ENCODE measurements at places on chromosomes 6 and 20.

GRCh38 chr20:20368418-20369249 is 730 bp downstream of the INSM1 start:
- no peak for DNase-seq

GRCh38 chr6:143107911-143108761 is 47.4 kb downstream of the AIG1 start:
- DNase-seq, result no peak

- no peak for DNase-seq
These were observed 105.4 kb upstream of the RIN2 start for GRCh38 chr20:19652591-19653026.

- no peak for DNase-seq
These were observed 374.8 kb downstream of the MAFB start for GRCh38 chr20:40314278-40314677.

- no peak for DNase-seq
These were observed 9.0 kb downstream of the METTL24 start for GRCh38 chr6:110348961-110349690.

GRCh38 chr6:15977050-15977449 is 151.8 kb upstream of the MYLIP start:
- no peak for DNase-seq

GRCh38 chr6:111274593-111275217 is 187.4 kb downstream of the SLC16A10 start:
- no peak for DNase-seq

- no peak for DNase-seq
These were observed 20.8 kb downstream of the ZFAND3 start for GRCh38 chr6:37840143-37840939.

- no peak for DNase-seq
These were observed 155.5 kb downstream of the ANKRD60 start for GRCh38 chr20:58072695-58073671.

DNA sequence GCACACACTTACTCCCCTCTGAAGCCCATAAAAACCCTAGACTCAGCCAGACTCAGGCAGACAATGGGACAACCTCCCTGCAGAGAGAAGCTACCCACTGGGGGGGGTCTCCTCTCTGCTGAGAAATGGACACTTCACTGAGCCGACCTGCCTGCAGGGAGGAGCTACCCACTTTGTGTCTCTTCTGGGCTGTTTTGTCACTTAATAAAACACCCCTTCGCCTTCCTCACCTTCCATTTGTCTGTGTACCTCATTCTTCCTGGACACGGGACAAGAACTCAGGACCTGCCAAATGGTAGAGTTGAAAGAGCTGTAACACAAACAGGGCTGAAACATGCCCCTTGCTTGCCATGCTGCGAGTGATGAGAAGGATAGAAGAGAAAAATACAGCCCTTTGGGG is 151.7 kb upstream of the HDDC2 start:
- no peak for DNase-seq

DNA sequence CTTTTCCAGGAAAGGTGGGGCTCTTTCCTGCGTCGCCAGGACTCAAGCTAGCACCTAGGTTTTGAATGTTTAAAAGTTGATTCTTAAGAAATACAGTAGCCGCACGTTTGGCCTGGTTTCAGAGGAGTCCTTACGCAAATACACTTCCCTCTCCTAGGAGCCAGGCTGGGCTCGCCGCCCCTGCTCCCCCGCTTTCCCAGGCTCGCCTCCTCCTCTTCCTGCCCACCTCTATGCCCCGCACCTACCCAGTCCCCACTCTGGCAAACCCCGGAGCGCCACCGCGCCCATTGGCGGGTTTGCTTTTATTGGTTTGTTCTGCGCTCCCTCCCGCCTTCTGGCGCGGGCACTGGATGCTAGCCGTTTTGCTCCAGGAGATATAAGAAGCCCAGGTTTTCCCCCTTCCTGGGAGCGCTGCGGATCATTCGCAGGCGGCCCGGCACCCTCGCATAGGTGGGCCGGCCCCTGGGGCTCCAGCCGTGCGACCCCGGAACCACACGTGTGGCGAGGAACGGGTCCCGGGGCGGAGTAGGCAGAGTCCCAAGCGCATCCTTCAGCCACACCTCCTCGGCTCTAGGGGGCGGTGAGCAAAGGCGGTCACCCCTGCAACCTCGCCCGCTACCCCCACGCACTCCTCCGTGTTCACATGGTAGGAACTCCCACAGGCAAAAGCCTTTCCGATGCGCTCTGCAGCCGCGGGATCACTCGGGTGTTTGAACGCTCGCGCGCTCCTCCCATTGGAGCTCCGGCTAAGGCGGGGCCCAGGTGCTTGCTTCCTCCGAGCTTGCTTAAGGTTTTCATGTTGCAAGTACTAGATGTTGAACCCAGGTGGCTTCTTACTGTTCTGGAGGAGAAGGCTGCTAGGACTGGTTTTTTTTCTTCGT is 119.0 kb downstream of the RTN4IP1 start:
- peak; percentile 68 for DNase-seq

DNA sequence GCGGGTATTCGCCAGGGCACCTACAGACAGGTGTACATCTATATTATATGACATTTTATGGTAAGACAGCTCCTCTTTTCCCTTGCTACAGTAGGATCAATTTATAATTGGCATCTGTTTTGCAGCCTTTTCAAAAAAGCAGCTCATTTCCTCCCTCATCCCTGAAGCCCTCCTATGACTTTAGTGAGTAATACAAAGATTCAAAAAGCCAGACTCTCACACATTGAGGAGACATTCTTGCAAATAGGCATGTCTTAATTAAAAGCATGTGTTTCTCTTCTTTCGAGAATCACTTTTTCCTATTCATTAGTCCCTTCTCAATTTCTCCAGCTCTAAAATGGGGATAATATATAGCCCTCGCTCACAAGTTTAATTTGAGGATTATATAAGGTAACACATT is 283.4 kb downstream of the TBC1D7 start:
- DNase-seq, result no peak

DNA sequence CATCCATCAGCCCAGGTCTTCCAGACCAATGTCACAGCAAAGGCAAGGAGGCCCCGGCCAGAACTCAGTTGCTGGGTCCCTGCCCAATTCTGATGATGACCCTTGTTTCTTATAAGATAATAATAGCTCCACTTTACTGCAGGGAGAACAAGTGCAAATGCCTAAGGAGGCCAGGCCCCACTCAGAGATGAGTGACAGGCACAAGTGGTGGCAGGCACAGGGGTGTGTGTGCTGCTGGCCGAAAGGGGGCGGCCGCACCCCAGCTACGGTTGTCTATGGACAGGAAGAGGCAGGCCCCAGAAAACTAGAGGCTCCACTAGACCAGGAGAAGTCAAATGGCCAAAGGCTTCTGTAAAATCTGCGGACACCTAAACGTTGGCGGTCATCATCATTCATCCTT is 28.6 kb downstream of the GNAS-AS1 start:
- DNase-seq, result no peak

DNA sequence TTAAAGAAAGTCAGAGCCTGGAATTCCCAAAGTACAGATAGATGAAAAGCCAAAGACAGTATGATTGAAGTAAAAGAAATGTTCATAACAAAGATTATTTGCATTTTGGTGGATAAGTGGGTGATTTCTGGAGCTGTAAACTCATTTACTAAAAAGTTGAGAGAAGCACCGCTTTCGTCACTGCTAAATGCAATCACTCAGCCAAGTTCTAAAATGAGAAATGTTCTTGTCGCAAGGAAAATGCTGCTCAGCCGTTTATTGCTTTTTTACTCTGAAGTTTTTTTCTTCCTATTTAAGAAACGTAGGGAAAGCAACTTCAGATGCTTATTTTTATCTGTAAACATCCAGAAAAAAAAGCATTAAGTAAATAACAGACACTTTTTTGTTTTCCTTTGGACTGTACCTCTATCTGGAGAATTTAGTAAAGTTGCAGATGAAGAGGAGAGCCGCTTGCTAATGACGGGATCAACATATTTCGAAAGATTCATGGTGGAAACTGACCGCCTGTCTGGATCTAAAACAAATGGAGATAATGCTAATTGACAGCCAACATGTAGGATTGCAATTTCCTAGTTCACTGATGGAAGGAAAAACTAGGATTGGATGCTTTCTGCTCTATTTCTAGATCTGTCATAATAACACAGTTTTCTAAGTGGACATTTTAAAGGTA is 93.8 kb upstream of the BCLAF1 start:
- no peak for DNase-seq

DNA sequence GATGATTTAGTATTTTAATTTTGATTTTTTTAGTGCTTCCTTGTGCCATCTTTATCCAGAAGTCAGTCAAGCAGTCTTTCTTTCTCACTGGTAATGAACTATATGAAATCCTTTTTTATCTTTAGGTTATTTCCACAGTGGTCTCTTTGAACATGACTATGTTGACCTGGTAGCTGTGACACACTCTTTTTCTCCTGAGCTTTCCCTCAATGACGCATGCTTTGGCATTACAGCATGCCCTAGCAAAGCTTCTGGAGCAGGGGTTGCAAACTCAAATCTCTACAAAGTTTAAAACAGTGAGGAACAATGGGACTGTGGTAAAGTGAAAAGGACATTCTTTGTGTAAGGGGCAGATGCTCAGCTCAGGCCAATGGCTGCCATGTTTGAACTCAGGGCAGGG is 4.5 kb upstream of the PLAGL1 start:
- no peak for DNase-seq

DNA sequence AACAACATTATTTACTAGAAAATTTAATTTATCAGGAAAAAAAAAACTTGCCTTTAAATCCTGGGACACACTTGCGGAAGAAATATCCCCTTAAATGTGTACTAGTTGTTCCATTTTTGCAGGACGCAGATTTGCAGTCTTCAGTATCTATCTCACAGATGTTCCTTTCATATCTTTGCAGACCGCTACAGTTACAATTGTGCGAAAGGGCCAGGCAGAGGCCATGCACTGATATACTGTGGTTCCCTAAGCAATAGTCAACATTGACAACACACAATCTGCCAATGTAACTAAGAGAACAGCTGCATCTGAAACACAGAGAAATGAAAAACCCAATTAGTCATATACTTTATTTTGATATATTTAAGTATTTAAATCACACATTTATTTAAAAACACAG is 411.2 kb downstream of the EYS start:
- DNase-seq, result no peak

- peak; percentile 15 for DNase-seq
These were observed 99.3 kb downstream of the LRRC1 start for GRCh38 chr6:53894091-53894490.

DNA sequence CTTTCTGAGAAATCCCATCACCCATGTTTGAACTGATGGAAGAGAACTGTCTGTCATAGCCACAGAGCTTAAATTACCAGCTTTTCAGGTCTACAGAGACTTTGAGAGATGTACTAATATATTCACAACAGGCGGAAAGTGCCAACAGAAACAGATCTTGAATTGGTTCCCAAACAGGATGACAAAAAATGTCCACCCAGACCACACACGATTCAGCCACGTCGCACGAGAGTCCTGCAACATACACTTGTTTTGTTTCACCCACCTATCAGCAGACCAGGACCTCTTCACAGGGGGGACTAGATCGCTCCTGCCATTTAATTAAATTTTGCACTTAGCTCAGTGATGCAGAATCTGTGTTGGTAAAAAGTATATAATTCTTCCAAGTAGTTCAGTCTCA is 187.1 kb upstream of the CEP162 start:
- DNase-seq, result no peak

DNA sequence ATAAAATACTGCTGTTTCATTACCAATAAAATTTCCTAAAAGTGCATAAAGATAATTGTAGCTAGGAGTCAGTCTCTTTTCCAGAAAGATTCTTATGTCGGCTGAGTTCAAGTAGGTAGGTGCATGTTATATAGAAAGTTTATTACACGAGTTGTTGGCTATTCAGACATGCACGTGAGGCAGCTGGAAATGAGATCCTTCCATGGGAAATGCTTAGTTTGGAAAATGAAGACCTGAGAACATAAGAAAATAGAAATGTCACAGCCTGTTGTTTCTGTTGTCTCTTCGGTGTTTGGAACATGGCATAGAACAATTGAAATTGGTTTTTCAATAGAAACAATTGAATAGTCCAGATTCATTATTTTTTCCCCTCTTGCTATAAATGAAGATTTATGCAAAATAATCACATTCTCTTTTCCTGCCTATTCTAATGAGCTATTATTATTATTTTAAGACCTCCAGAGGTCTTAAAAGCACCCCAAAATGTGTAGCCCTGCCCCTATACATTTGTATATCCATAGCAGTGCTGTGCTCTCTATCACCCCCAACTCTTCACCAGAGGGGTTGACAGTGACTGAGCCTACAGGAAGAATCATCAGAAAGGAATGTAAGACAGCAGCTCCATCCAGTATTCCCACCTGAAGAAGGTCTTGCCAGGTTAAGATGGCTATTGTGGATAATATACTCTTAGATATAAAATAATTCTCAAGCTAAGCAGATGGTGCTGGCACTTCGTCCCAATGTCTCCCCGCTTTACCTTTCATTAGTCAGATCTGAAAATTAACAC is 82.2 kb downstream of the ZDHHC14 start:
- no peak for DNase-seq

- DNase-seq, result no peak
These were observed 398.7 kb downstream of the ZFAND3 start for GRCh38 chr6:38218235-38218634.

GRCh38 chr20:37922016-37922415 is 19.1 kb downstream of the VSTM2L start:
- no peak for DNase-seq

- no peak for DNase-seq
These were observed 24.4 kb upstream of the NKX2-4 start for GRCh38 chr20:21421601-21422236.

- no peak for DNase-seq
These were observed 15.4 kb downstream of the ENPP3 start for GRCh38 chr6:131652472-131652871.

DNA sequence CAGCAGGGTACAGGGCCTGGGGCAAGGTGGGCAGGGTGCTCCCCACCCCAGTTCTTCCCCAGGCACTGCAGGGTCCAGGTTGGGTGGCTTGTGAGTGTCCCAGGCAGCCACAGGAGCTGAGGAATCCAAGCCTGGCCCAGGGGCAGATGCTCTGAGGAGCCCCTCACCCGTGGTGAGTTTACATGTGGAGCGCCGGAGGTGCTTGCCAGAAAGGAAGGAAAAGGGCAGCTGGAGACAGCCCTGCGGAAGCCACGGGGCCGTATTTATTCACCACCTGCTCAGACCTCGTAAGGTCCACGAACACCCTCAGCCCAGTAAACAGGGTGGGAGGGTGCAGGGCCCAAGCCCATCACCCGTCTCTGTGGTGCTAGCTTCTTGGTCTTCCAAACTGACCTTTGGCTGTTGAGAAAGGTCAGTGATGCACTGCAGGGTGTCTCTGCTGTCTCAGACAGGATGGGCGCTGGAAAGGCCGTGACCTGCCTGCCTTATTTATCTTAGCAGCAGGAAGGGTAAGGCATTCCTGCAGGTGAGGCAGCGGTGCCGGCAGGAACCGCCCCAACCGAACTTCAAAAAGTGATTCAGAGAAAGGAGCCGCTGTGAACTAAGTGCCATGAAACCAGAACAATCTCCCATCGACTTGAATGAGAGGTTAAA is 4.0 kb upstream of the FRMD1 start:
- DNase-seq, result no peak

- peak; percentile 17 for DNase-seq
These were observed 250.4 kb downstream of the FOXA2 start for GRCh38 chr20:22333885-22334545.

- DNase-seq, result no peak
These were observed 62.8 kb downstream of the FAM120B start for GRCh38 chr6:170369403-170369802.

All from CD4-positive, alpha-beta T cell treated with Interleukin-2 at 100 ng/mL for 4 hours (primary cell).